Heart right ventricle (tissue), 16 donors: ENCODE measurements at places on chromosomes 4 and X. TPM values are rescaled to one million over a fixed set of nuclear protein-coding genes. Genes with fewer than 3 reads are reported as not detected.

Gene CCDC110
- total RNA-seq = 0.54 TPM

Gene MGARP
- 1.4 TPM for total RNA-seq

Gene ETDC
- total RNA-seq = not detected

Gene LIMCH1
- total RNA-seq = 252 TPM

DNA sequence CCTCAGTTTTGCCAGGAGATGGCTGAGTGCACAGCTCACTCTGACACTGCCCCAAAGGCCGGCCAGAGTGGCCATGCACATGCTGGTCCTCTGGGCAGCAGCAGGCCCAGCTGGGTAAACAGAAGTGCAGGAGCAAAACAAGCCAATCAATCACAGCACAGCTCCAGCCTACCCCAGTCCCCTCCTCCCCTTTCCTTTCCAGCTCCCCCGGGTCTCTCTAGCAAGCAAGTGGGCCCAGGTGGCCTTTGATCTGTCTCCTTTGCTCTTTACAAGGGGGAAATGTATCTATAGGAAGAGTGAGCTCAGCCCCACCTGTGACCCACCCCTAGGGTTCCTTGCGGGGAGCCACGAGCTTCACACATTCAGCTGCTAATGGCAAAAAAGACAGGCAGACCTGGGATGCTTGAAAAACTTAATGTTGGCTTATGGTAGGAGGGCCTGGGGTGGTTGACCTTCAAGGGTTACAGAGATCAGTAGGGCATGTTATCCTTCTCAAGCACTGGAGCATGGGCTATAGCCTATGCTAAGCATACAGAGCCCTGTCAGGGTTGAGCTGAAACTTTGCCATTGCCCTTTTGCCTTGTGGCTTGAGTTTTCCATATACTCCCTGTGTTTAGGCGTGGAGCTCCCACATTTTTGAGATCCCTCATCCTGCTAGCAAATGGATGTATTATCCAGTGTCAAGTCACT is 57.8 kb upstream of the PLAC1 start:
- no peaks in the 10 kb centered on the region for H3K27me3 ChIP-seq
- H3K27ac ChIP-seq = no peak overlapping the region
- H3K4me3 ChIP-seq = no peak overlapping the region
- DNase-seq = no peak
- H3K4me1 ChIP-seq = no peaks in the 10 kb centered on the region

- H3K4me1 ChIP-seq = no peaks in the 10 kb centered on the region
- H3K36me3 ChIP-seq = no peaks in the 10 kb centered on the region
- no peak for DNase-seq
- no peak overlapping the region for H3K4me3 ChIP-seq
- no peaks in the 10 kb centered on the region for H3K27me3 ChIP-seq
Measured at GRCh38 chr4:142434519-142435224, 411.4 kb downstream of the INPP4B start.

- H3K4me1 ChIP-seq = no peaks in the 10 kb centered on the region
- DNase-seq = no peak
- no peaks in the 10 kb centered on the region for H3K27me3 ChIP-seq
- no peak overlapping the region for H3K4me3 ChIP-seq
- H3K27ac ChIP-seq = no peak overlapping the region
Measured at GRCh38 chrX:16978193-16978984, 31.9 kb downstream of the REPS2 start.

- no peaks in the 10 kb centered on the region for H3K4me1 ChIP-seq
- H3K27ac ChIP-seq = no peak overlapping the region
- no peak for DNase-seq
- no peaks in the 10 kb centered on the region for H3K36me3 ChIP-seq
Measured at GRCh38 chr4:94743838-94744237, 13.9 kb upstream of the BMPR1B start.

- H3K36me3 ChIP-seq = no peaks in the 10 kb centered on the region
- no peak overlapping the region for H3K27ac ChIP-seq
- no peaks in the 10 kb centered on the region for H3K4me1 ChIP-seq
- no peaks in the 10 kb centered on the region for H3K27me3 ChIP-seq
Measured at GRCh38 chrX:105650577-105650976, 171.8 kb upstream of the NRK start.

GRCh38 chr4:80042821-80043220 is 30.2 kb downstream of the ANTXR2 start:
- no peak for DNase-seq
- no peak overlapping the region for H3K4me3 ChIP-seq
- H3K27ac ChIP-seq = no peak overlapping the region

GRCh38 chr4:185039508-185040273 is 21.4 kb downstream of the HELT start:
- peaks cover 6% of the 10 kb centered on the region for H3K4me1 ChIP-seq
- H3K27ac ChIP-seq = no peak overlapping the region
- no peak overlapping the region for H3K4me3 ChIP-seq

GRCh38 chr4:177125656-177126055 is 184.0 kb upstream of the NEIL3 start:
- H3K36me3 ChIP-seq = no peaks in the 10 kb centered on the region
- no peak overlapping the region for H3K27ac ChIP-seq
- H3K4me3 ChIP-seq = no peak overlapping the region
- DNase-seq = no peak

GRCh38 chrX:69010339-69010738 is 154.9 kb downstream of the PJA1 start:
- H3K4me1 ChIP-seq = peaks cover 5% of the 10 kb centered on the region
- H3K27ac ChIP-seq = no peak overlapping the region
- H3K4me3 ChIP-seq = no peak overlapping the region
- no peak for DNase-seq
